ENCODE measurements at places on chromosomes 2 and 18.

DNA sequence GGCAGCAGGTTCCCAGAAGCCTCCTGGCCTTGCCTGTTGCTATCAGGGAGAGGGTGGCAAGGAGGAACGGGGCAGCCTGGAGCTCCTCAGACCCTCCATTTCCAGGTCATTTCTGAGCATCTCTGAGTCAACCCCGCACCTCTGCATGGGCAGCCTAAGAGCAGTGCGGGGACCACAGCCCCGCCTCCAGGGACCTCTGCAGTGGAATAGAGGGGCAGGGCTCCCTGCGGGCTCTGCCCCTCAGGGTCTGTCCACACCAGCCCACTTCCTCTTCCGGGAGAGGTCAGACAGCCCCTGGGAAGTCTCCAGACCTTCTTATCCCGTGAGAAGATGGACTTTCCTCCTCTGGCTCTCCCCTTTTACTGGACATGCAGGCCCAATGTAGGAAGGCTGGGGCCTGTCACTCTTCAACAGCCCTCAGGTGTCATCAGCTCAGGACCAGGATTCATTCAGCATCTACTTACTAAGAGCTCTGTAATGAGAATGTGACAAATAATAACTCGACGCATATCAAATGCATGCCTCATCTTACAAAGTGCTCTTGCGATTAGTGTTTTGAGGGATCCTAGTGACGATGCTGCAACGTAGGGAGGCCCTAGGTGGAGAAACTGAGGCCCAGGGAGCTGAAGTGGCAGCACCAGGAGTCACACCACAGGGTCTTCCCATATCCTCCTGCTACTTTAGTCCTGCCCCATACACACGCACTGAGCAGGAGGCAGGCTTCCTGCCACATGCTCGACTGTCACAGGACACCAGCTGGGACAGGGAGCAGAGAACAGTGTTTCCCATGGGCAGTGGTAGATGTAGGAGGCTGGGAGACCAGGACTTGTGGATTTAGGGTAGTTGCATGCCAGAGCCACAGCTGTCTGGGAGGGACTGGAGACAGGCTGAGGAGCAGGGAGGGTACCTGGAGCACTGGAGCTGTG, 28.0 kb downstream of the SH2D6 start:
- no peak for DNase-seq

DNA sequence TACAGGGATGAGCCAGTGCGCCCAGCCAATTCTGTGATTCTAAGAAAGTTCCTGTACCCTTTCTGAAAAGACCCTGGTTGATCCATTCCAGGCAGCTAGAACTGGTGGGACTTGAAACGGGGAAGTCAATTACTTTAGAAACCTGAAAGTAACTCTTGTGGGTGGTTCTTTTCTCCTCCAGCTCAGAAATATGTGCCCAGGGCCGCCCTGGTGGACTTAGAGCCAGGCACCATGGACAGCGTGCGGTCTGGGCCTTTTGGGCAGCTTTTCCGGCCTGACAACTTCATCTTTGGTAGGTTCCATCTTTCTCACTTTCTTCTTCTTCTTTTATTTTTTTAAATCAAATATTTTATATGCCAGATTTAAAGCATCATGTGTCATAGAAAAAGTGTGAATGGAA, 2.7 kb downstream of the TUBB6 start:
- no peak for DNase-seq

DNA sequence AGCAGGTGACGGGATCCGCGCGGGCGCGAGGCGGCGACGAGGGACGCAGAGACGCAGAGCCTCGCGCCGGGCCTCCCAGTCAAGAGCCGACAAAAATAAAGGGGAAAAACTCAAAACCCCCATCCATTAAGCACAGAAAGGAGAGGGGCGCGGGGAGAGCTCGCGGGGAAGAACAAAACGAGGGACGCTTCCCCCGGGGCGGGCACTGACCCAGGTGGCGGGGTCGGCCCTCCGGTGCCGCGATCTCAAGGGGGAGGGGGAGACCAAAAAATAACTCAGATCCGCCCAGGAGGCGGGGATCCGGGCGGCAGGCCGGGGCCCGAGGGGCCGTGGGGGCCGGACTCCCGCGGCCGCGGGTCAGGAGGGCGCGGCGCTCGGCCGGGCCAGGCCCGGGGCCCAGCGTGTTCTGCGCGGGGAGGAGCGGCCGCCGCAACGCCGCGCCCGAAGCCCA, 597 bp downstream of the RNF103 start:
- DNase-seq = no peak

DNA sequence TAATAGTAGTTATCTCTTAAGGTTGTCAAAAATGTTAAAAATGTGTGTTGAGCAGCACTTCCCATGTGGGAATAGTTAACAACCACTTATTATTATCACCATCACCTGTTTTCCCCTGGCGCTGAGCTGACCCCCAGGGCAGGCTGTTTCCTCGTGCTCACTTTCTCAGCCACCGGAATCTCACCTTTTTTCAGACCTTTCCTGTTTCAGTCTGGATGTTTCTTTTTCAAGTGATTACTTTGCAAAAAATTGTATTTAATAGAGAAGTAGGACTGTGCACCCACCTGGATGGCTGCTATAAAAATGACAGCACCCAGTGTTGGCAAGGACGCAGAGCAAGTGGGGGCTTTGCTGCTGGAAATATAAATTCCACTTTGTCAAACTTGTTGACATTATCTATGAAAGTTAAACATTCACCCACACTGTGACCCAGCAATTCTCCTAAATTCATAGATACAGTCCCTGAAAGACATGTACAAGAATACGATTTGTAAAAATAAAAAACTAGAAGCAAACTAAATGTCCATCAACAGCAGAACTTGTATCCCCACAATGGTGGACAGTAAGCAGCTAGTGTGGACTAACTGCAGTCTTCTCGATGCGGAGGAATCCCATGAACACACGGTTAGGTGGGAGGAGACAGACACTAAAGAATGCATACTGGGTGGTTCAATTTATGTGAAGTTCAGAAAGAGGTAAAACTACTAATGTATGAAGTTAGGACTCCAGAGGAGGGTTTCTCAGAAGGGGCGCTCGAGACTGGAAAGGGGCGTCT, 66.5 kb downstream of the SOWAHC start:
- DNase-seq = no peak

GRCh38 chr2:128475427-128476211, 157.0 kb upstream of the HS6ST1 start:
- DNase-seq = peak; percentile 16

DNA sequence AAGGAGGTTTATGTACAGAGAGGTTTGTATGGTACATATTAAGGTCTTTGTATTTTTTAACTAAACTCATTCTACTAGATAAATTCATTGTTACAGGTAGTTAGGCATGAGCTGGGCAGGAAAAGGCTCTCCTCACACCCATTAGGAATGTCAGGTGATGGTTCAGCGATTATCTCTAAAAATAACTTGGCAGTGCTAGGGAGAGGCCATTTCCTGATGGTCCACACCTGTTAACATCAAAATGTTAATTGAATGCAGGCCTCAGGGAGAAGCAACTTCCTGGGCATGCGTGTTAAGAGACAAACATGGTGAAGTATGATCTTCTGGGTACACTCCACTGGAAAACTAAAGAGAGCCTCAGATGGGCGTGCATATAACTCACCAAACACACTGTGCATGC, 73.6 kb downstream of the ARL6IP6 start:
- no peak for DNase-seq

Data from H9 (cell line).